NCI-H226 (cell line): ENCODE measurements at places on chromosomes 6 and 20.

GRCh38 chr6:166952121-166952520 lies 4.2 kb downstream of the RNASET2 start:
- DNase-seq = no peak

- no peak for DNase-seq
Measured at GRCh38 chr20:44065401-44066340, 121.3 kb downstream of the JPH2 start.

DNA sequence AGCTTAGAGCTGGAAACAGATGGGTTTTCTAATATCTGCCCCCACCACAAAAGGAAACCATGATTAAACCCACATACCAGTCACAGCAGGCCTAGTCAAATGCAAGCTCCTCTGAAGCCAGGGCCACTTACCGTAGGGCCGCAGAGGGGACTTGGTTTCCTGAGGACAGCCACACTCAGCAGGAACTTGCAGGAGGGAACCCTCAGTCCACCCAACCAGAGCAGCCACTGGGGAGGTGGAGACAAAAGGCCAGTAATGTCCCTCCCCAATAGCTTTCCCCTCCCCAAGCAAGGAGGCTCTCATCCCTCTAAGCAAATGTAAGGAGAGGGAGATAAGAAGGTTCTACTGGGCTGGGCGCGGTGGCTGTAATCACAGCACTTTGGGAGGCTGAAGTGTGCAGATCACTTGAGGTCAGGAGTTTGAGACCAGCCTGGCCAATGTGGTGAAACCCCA lies 384.4 kb upstream of the JARID2 start:
- DNase-seq = no peak

GRCh38 chr6:106773996-106774629 lies 144.7 kb downstream of the QRSL1 start:
- DNase-seq = no peak

DNA sequence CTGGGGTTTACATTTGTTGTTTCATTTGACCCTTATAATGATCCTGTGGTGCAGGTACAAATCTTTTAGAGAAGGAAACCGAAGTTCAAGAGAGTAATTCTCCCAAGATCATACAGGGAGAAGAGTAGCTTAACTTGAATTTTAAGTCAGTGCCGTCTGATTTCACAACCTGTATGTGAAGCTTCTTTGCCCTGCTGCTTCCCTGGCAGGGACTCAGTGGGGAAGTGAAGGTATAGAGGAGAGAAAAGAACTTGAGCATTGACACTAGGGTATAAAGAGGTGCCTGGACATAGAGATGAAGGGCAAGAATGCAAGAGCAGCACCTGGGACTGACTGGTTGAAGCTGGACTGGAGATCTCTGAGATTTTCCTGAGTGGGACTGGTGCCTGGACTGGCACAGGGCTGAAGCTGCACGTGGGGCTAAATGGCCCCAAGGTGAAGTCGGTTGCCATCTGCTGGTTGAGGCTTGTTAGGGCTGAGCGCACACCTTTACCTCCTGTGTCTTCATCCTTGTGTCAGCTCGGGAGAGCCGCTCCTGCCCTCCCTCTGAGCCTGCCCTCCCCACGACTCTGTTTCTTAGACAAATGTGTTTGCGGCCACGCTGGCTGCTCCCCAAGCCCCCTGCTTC lies 41.8 kb downstream of the FARS2 start:
- DNase-seq = peak; percentile 44

DNA sequence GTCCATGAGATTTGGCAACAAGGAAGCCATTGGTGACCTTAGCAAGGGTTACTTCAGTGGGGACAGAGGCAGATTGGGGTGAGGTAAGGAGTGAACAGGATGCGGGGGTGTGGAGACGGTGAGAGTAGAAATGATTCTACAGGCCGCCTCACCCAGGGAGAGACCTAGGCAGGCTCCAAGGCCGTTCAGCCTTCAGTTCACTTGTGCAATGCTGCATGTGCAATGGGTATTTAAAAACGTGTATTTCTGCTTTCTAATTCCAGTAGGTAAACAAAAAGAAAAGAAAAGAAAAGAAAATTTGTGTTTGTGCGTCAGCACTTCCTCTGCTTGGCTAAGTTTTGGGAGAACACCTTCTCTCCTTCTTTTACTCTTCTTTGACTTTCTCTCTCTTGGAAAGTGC lies 56.8 kb downstream of the BANF2 start:
- no peak for DNase-seq

DNA sequence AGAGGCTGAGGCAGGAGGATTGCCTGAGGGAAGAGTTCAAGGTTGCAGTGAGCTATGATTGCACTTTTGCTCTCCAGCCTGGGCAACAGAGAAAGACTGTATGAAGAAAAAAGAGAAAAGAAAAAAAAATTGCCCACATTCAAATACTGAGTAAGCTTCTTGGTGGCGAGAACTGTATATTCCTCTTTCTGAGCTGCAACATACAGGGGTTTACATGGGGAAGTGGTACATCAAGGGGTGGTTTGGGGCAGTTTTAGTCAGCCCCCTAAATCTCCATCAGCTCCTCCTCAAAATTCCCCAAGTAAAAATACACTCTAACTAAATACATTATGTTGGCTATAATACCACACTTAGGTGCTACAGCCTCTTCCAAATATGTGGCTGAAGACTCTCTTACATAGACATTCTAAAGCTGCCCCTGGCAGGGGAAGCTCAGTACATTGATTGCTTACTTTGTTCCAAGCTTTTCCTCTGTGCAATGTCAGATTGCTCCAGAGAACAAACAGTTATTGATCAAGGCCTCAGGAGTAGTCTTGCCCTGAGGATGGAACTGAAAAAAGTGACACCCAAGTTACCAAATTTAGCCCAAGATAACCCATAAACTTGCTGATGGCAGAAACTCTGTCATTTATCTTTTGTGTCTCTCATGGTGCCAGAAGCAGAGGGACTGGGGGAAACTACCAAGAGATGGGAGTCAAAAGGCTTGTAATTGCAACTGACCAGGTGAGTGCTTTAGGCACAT lies 107.4 kb upstream of the RIPOR2 start:
- DNase-seq = no peak
